Stimulated activated CD8-positive, alpha-beta memory T cell treated with anti-CD3 and anti-CD28 coated beads, Interleukin-4, amount 100 ng/mL, for 1 hour (primary cell): ENCODE measurements at places on chromosomes 12 and 14.

GRCh38 chr14:44168566-44168965 lies 338.5 kb downstream of the FSCB start:
- DNase-seq, result no peak

DNA sequence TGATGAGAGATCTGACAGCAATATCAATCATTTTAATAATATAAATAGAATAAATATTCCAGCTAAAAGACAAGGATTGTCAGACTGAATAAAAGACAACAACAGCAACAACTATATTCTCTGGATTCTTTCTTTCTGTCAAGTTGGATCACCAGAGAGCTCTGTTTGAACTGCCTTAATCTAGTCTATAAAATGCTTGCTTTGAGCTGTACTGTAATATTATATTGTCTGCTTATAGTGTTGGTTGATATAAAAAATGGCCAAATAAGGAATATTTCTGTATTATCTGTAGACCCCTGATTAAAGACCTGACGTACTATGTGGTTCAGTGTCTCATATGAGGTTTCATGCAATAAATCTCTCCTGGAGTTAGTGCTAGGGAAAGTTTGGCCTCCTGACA lies 46.3 kb upstream of the CSRP2 start:
- no peak for DNase-seq

DNA sequence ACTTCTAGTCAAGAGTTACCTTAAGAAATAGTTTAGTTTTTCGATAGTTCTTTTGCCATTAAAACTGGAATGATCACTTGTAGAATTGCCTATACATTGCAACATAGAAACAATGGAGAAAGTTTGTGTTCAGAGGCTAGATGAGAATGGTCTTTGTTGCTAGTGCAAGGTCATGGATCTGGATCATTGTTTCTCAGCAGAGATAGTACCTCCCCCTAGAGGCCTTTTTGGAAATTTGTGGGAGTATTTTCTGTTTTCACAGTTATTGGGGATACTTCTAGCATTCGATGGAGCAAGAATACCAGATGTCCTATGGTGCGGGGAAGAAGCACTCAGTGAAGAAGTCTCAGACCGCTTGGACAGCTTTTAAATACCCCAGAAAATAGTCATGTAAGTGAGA lies 138.8 kb upstream of the HMGA2 start:
- no peak for DNase-seq

- peak; percentile 63 for DNase-seq
Measured at GRCh38 chr12:123457980-123458779, at the start of gene SNRNP35. Gene SNRNP35, plus strand, starts transcription at chr12:123458139. Its CDS starts 7,402 bp downstream, at chr12:123465541.

GRCh38 chr12:50185301-50185895 lies 18.2 kb upstream of the CERS5 start:
- no peak for DNase-seq

DNA sequence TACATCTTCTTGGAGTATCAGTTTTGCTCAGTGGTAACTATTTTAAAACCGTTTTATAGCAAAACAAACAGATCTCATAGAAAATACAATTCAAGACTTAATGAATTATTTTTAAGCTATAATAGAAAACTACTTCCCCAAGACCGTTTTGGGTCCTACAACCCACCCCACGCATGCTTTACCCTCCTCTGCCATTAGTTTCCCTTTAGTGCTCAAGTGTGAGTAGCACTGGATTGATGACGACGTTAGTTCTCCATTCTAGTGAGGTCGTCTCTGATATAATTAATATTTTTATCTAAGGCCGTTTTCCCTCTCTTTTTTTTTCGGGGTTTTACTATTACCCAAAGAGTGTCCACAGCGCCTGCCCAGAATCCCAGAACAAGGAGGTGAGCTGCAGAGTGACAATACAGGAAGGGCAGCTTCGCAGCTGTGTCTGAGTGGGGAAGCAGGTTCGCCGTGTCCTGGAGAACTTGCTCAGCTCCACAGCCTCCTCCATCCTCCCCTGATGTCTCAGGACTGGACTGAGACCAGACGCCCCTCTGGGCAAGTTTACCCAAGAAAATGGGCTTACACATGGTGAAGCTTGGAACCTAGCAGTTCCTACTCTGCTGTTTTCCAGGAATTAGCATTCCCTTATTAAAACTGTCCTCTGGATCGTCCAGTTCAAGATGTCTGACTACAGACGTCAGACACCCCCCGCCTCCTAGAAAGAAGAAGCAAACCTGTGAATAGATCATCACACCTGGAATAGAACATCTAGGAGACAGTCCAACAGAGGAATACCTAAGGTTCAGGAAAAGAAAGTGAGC lies 31.9 kb upstream of the MON2 start:
- no peak for DNase-seq

GRCh38 chr14:89924268-89924667 lies 30.3 kb downstream of the EFCAB11 start:
- no peak for DNase-seq

DNA sequence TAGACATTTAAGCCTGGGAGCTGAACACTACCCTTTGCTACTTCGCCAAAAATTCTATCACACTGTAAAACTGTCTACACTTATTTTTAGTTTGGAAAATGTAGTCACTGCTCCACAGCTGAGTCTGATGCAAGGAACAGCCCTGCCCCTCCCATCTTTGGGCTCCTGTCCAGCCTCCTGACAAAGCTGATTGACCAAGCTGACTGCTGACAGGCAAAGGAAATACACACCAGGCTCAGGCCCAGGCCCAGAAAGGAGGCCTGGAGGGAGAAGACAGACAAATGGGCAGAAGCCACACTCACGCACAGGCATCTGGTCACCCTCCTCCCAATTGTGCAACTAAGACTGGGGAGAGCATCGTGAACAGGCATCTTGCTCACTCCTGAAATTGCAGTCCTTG lies 55.3 kb downstream of the ISCA2 start:
- DNase-seq, result no peak

- DNase-seq, result no peak
Measured at GRCh38 chr14:51073731-51074130, 21.2 kb downstream of the TRIM9 start.

DNA sequence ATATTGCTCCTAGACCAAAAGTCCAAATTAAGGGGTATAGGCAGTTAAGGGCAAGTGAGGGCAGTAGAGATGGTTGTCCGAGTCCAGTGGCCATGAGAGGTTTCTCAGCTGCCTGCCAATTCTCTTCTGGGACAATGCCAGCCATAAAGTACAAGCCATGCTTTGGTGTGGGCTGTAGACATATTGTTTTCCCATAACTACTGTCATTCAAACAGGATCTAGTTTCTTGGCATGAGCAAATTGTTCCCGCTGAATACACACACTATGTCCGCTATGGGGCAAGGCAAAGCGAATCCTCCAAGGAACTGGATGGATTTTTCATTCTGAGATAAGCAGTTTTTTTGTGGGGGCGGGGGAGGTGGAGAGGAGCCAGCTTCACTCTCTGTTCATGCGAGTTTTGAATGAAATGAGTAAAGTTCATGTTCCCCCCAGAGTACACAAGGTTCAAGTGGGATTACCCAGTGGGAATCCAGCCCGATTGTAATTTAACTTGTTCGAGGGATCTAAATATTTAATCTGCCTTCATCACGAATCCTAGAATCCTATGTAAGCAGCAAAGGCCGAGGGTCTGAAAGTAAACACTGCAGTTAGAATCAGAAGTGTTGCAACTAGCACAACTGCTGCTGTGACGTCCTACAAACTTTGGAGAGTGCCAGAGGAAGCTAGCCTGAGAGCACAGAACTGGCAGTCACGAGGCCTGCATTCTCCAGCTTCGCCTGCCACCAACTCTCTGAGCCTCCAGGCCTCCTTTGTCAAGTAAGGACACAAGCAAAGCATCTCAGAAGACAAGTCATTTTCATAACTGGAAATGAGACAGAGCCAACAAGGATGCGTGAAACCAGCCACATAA lies 137.0 kb downstream of the CRADD start:
- DNase-seq, result no peak
